ENCODE measurements at places on chromosomes 11 and 22. TPM values are rescaled to one million over a fixed set of nuclear protein-coding genes. Genes with fewer than 3 reads are reported as not detected.

Gene LINC01488
- total RNA-seq: not detected

Gene CD6
- 201 TPM for total RNA-seq

Gene ARHGAP20
- total RNA-seq: 0.25 TPM

Gene FAM111B
- total RNA-seq: 18.3 TPM

Gene GRIA4
- not detected for total RNA-seq

Gene CD248
- 16.8 TPM for total RNA-seq

Gene GRAP2
- 83.2 TPM for total RNA-seq

Gene SH3BP1
- 128 TPM for total RNA-seq

Gene MYRF
- 0.97 TPM for total RNA-seq

Gene PAMR1
- not detected for total RNA-seq

Gene CHRM4
- not detected for total RNA-seq

Gene CLCF1
- total RNA-seq: 0.79 TPM

Gene LRRN4CL
- not detected for total RNA-seq

Gene ESRRA
- total RNA-seq: 37.5 TPM

Gene KDM4D
- total RNA-seq: 1.1 TPM

Gene NRGN
- 6.4 TPM for total RNA-seq

- H3K4me3 ChIP-seq: peak within 1 kb of the TSS; percentile 83
- no peaks in the 10 kb centered on the region for H3K27me3 ChIP-seq
- peaks cover 50% of the 10 kb centered on the region for H3K4me1 ChIP-seq
- H3K36me3 ChIP-seq: peaks cover 3% of the 10 kb centered on the region
These were observed at the start of gene APOL1 for GRCh38 chr22:36252754-36253522. Gene APOL1 (plus strand): TSS chr22:36253133. CDS start chr22:36254956, 1,823 bp downstream.

GRCh38 chr11:63945477-63946163, 6.8 kb downstream of the NAA40 start:
- H3K4me3 ChIP-seq: no peak overlapping the region
- DNase-seq: peak; percentile 72
- peaks cover 13% of the 10 kb centered on the region for H3K4me1 ChIP-seq
- peaks cover 7% of the 10 kb centered on the region for H3K36me3 ChIP-seq
- H3K27me3 ChIP-seq: no peaks in the 10 kb centered on the region

- peaks cover 20% of the 10 kb centered on the region for H3K27me3 ChIP-seq
- H3K4me1 ChIP-seq: peaks cover 2% of the 10 kb centered on the region
- H3K27ac ChIP-seq: no peak overlapping the region
- peaks cover 2% of the 10 kb centered on the region for H3K36me3 ChIP-seq
- no peak overlapping the region for H3K4me3 ChIP-seq
These were observed 205.5 kb downstream of the CCT8L2 start for GRCh38 chr22:16387088-16387487.

- peaks cover 25% of the 10 kb centered on the region for H3K4me1 ChIP-seq
- peak overlapping the region; percentile 86 for H3K4me3 ChIP-seq
- peaks cover 4% of the 10 kb centered on the region for H3K27me3 ChIP-seq
- peak; percentile 14 for DNase-seq
These were observed 346 bp downstream of the PPFIBP2 start for GRCh38 chr11:7514099-7514591.

GRCh38 chr11:122253589-122254231, 137.7 kb upstream of the BLID start:
- H3K4me1 ChIP-seq: no peaks in the 10 kb centered on the region
- no peak for DNase-seq
- no peaks in the 10 kb centered on the region for H3K36me3 ChIP-seq

DNA sequence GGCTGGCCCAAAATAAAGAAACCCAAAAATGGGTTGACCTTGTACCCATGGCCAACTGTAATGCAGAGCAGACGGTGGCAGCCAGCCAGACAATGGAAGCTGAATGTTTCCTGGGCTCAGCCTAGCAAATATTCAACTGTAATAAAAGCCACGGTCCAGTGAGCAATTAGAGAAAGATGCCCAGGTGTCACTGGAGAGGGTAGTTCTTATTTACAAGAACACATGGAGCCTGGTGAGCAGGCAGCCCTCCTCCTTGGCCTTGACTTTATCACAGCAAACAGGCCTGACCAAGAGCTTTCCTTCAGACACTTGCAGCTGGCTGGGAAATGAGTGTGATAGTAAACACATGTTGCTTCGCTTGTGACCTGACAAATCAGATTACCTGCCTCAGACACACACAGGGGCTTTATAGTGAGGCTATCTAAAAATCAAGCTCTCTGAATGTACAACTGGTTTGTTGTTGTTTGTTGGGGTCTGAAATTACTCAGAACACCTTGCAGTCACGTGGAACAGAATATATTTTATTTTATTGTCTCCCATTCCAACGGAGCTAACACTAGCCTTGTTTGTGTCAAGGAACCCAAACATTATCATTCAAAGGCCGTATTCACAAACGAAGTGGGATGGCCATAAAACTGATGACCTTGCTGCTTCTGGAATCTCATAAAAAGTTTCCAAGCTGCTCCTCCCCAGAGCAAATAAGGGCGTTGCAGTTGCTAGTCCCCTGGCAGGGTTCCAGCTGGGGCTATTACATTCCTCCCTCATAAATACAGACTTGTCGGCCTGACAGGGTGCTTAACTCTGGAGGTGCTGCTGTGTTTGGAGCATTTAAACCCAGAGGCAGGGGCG, 161.1 kb downstream of the BBOX1 start:
- no peak for DNase-seq
- no peak overlapping the region for H3K4me3 ChIP-seq
- H3K27me3 ChIP-seq: peaks cover 3% of the 10 kb centered on the region
- no peaks in the 10 kb centered on the region for H3K36me3 ChIP-seq
- H3K4me1 ChIP-seq: no peaks in the 10 kb centered on the region
- no peak overlapping the region for H3K27ac ChIP-seq

- no peak overlapping the region for H3K27ac ChIP-seq
- peaks cover 20% of the 10 kb centered on the region for H3K4me1 ChIP-seq
- peaks cover 9% of the 10 kb centered on the region for H3K27me3 ChIP-seq
- H3K4me3 ChIP-seq: no peak overlapping the region
These were observed 5.8 kb downstream of the TSPAN4 start for GRCh38 chr11:848380-848931.

DNA sequence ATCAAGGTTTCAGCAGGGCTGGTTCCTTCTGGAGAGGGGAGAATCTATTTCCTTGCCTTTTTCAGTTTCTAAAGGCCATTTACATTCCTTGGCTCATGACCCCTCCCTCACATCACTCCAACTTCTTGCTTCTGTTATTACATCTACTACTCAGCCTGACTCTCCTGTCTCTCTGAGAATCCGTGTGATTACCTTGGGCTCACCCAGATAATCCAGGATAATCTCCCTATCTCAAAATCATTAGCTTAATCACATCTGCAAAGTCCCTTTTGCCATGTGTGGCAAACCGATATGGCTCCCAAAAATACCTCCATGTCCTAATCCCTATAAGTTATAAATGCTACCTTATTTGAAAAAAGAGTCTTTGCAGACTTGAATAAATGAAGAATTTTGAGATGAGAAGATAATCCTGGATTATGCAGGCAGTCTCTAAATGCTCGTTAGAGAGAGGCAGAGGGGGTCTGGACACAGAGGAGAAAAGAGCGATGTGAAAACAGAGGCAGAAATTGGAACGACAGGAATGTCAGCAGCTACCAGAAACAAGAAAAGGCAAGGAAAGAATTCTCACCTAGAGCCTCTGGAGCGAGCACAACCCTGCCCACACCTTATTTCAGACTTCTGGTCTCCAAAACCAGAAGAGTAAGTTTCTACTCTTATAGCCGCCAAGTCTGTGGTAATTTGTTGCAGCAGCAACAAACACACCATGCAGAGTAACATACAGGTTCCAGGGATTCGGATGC, 23.6 kb upstream of the ARHGAP32 start:
- no peak overlapping the region for H3K4me3 ChIP-seq
- peaks cover 5% of the 10 kb centered on the region for H3K4me1 ChIP-seq
- H3K27ac ChIP-seq: no peak overlapping the region
- no peaks in the 10 kb centered on the region for H3K27me3 ChIP-seq
- no peak for DNase-seq

GRCh38 chr11:30364139-30364836, 41.4 kb downstream of the ARL14EP start:
- no peaks in the 10 kb centered on the region for H3K27me3 ChIP-seq
- no peaks in the 10 kb centered on the region for H3K4me1 ChIP-seq
- no peak overlapping the region for H3K4me3 ChIP-seq
- H3K27ac ChIP-seq: no peak overlapping the region

GRCh38 chr11:46906609-46907041, 11.7 kb downstream of the LRP4 start:
- no peak overlapping the region for H3K27ac ChIP-seq
- no peaks in the 10 kb centered on the region for H3K36me3 ChIP-seq
- no peak overlapping the region for H3K4me3 ChIP-seq
- H3K4me1 ChIP-seq: no peaks in the 10 kb centered on the region

GRCh38 chr11:130441719-130442118, 6.7 kb upstream of the ADAMTS15 start:
- H3K27ac ChIP-seq: no peak overlapping the region
- H3K36me3 ChIP-seq: no peaks in the 10 kb centered on the region
- peaks cover 7% of the 10 kb centered on the region for H3K27me3 ChIP-seq

GRCh38 chr11:19800162-19800561, 87.5 kb downstream of the NAV2 start:
- H3K36me3 ChIP-seq: no peaks in the 10 kb centered on the region
- H3K4me1 ChIP-seq: no peaks in the 10 kb centered on the region
- peak; percentile 3 for DNase-seq
- no peaks in the 10 kb centered on the region for H3K27me3 ChIP-seq

- no peak overlapping the region for H3K27ac ChIP-seq
- H3K36me3 ChIP-seq: no peaks in the 10 kb centered on the region
- H3K4me3 ChIP-seq: no peak overlapping the region
- no peak for DNase-seq
These were observed 19.4 kb upstream of the DGKZ start for GRCh38 chr11:46327829-46328228.

GRCh38 chr11:119586181-119586580, 142.8 kb downstream of the NECTIN1 start:
- no peak overlapping the region for H3K4me3 ChIP-seq
- DNase-seq: no peak
- no peaks in the 10 kb centered on the region for H3K36me3 ChIP-seq
- H3K4me1 ChIP-seq: peaks cover 4% of the 10 kb centered on the region
- H3K27ac ChIP-seq: no peak overlapping the region

DNA sequence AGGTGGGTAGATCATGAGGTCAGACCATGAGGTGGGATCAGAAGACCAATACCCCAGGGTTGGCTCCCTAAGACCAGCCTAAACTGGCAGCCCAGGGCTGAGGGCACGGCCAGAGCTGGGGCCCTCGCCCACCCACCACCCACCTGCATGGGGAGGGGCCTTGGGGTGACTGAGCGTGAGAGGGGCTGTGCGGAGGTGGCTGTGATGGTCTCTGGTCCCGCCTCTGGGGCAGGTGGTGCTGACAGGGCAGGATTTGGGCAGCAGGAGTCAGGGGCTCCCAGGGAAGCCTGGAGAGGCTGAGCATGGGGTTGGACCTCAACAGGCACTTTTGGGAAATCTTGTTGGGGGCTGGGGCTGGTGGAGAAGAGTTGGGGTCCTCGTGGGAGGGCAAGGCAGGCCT, 39.8 kb upstream of the MUC5AC start:
- peaks cover 2% of the 10 kb centered on the region for H3K27me3 ChIP-seq
- DNase-seq: no peak
- H3K36me3 ChIP-seq: no peaks in the 10 kb centered on the region

DNA sequence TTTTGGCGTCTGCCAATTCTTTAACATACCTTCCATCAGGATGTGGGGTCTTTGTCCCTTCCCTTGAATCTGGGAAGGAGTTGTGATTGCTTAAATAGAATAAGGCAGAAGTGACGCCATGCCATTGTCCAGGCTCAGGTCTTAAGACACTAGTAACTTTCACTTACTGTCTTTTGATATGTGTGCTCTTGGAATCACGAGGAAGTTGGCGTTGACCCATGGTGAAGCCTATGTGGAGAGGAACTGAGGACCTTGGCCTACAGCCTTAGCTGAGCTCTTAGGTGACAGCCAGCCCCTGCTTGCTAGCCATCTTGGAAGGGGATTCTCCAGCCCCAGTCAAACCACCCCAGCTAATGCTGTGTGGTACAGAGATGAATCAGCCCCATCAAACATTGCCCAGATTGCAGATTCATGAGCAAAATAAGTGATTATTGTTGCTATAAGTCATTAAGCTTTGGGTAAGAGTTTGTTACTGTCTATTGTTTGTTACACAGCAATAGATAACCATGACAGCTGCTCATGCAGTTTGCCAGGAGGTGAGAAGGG, 17.6 kb upstream of the CLPB start:
- no peak overlapping the region for H3K27ac ChIP-seq
- H3K4me1 ChIP-seq: no peaks in the 10 kb centered on the region
- H3K27me3 ChIP-seq: peaks cover 4% of the 10 kb centered on the region
- DNase-seq: no peak

- no peaks in the 10 kb centered on the region for H3K27me3 ChIP-seq
- DNase-seq: no peak
- no peak overlapping the region for H3K4me3 ChIP-seq
- no peak overlapping the region for H3K27ac ChIP-seq
- peaks cover 25% of the 10 kb centered on the region for H3K4me1 ChIP-seq
These were observed 124.9 kb downstream of the MRTFA start for GRCh38 chr22:40511604-40512003.

DNA sequence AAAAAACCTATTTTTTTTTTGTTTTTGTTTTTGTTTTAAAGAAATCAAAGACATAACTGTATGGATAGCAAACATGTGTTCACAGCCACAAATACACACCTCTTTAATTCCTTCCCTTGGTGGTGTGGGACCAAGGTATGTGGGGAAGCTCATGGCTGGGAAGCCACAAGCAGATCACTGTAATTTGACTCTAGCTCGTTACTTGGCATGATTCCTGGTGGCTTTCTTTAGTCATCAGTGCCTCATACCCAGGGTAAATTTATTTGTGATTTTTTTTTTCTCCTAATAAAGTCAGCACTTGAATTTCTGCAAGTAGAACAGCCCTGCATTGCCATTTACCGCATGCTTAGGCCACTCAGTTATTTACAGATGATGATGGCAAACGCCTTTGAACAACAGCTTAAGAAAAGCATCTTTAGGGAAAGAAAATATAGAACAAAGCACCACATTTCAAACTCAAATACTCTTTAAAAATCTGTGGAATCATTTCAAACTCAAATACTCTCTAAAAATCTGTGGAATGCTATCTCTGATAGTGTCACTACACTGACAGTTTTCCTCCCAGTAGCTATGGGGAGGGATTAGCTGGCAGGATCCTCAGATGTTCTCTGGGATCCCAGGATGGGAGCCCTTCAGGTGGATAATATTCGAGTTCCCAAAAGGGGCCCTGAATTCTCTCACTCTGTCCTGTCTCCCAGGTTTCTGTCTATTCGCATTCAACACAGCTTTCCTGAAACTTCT, 687.2 kb downstream of the OPCML start:
- no peaks in the 10 kb centered on the region for H3K4me1 ChIP-seq
- no peak for DNase-seq
- no peak overlapping the region for H3K4me3 ChIP-seq
- H3K36me3 ChIP-seq: no peaks in the 10 kb centered on the region
- H3K27ac ChIP-seq: no peak overlapping the region
- H3K27me3 ChIP-seq: no peaks in the 10 kb centered on the region

GRCh38 chr22:45308957-45309421, 745 bp upstream of the FAM118A start:
- H3K27ac ChIP-seq: peak overlapping the region; percentile 94
- H3K4me3 ChIP-seq: peak overlapping the region; percentile 85
- peaks cover 12% of the 10 kb centered on the region for H3K36me3 ChIP-seq
- H3K27me3 ChIP-seq: no peaks in the 10 kb centered on the region
- H3K4me1 ChIP-seq: peaks cover 37% of the 10 kb centered on the region
- peak; percentile 64 for DNase-seq

GRCh38 chr11:80280737-80281136, 839.9 kb upstream of the TENM4 start:
- no peak for DNase-seq
- no peaks in the 10 kb centered on the region for H3K4me1 ChIP-seq
- no peaks in the 10 kb centered on the region for H3K36me3 ChIP-seq
- no peaks in the 10 kb centered on the region for H3K27me3 ChIP-seq
- H3K4me3 ChIP-seq: no peak overlapping the region
